ENCODE measurements at places on chromosomes 7 and 10.

DNA sequence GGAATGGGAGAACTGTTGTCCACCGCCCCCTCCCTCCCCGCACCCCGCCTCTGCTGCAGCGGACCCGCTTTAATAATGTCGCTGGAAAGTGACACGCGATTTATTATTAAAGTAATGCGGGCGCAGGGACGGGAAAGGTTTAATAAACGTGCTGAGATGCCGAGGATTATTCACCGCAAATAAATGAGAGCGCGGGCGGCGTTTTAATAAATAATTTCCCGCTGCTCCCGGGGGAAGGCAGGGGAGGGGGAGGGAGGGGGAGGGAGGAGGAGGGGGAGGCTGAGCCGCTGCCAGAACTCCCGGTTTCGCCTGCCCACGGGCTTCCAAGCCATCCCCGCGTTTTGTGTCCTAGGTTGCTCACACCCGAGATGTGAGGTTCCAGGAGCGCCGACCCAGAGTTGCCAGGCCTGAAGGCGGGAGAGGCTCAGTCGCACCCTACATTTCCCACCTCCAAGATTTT lies 5.1 kb downstream of the KAZALD1 start:
- no peak for DNase-seq

- no peak for DNase-seq
Measured at GRCh38 chr10:128386816-128387604, 260.8 kb upstream of the MKI67 start.

GRCh38 chr7:38102507-38102906 lies 75.5 kb upstream of the STARD3NL start:
- no peak for DNase-seq

GRCh38 chr7:52831321-52831720 lies 204.1 kb upstream of the POM121L12 start:
- no peak for DNase-seq

GRCh38 chr7:138926241-138926612 lies 55.0 kb downstream of the KIAA1549 start:
- DNase-seq, result no peak

DNA sequence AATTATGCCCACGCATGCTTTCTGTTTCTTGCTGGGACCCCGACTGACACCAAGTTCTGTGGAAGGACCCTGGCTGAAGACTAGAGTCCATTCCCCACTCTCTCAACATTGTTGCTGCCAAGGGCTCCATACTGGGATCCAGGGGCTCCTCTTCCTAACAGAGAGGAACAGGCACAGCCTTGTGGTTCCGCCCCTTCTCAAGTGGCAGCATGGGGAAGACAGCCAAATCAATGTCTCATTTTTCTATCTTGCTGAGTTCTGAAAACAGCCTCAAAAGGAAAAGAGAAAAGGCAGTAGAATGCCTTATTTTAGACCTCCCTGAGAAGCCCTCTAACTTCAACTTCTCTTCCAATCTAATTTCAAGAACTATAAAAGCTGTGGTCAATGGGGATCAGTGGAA lies 23.7 kb upstream of the LAMB1 start:
- no peak for DNase-seq

- DNase-seq, result no peak
Measured at GRCh38 chr10:132906106-132906505, 36.3 kb downstream of the CFAP46 start.

- no peak for DNase-seq
Measured at GRCh38 chr10:114031073-114031972, 12.3 kb upstream of the ADRB1 start.

All from CD4-positive, alpha-beta T cell (primary cell).